ENCODE measurements at places on chromosomes 4 and X.
A peak's percentile ranks its signal among the peaks of the same experiment; 100 is the strongest.

GRCh38 chr4:19684084-19684483 is 567.6 kb upstream of the SLIT2 start:
- DNase-seq: no peak

DNA sequence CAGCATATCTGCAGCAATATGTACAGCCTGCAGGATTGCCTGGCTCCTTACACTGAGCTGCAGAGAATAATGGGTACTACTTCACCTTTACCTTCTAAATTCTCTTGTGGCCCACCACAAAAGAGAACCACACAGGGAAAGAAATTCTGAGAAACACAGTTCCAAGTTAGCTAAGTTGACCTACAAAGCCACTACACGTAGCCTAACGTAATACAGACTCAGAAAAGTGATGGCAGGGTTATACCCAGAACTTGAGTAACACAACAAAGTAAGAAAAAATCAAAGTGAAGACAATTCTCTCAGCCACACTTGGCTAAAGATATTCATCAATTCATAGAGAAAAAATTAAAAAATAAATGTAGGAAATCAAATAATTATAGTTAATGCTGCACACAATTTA is 26.4 kb upstream of the SRPX start:
- DNase-seq: no peak

DNA sequence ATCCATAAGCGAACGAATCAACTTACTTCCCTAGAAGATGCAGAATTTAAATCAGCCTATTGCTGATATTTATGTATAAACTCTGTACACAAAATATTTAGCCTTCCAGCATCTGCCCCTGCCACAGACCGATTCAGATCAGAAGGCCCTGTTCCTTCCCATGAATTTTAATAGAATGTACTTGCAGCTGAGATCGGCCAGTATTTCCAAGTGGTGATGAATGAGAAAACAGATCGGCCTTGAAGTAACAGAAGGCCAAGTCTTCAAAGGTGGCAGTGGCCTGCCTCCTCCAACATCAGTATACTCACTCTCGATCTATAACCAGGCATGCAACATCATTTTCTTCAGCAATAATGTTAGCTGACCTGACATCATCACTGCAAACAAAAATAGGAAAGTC is 66.4 kb downstream of the PRKG2 start:
- DNase-seq: no peak

DNA sequence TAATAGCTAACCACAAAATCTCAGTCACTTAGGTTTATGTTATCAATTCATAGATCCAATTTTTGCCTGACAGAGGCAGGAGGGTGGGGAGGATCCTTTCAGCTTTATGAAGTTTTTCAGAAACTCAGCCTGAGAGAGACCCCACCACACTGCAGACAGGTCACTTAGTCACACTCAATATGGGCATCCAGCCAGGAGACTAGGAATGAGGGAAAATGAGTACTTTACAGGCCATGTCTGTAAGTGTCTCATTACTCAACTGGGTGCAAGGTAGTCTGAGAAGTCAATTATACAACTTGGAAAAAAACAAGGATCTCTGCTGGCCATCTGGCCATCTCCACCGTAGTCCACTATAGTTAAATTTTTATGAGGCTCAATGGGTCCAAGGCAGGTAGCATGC is 365.9 kb downstream of the INPP4B start:
- DNase-seq: no peak

DNA sequence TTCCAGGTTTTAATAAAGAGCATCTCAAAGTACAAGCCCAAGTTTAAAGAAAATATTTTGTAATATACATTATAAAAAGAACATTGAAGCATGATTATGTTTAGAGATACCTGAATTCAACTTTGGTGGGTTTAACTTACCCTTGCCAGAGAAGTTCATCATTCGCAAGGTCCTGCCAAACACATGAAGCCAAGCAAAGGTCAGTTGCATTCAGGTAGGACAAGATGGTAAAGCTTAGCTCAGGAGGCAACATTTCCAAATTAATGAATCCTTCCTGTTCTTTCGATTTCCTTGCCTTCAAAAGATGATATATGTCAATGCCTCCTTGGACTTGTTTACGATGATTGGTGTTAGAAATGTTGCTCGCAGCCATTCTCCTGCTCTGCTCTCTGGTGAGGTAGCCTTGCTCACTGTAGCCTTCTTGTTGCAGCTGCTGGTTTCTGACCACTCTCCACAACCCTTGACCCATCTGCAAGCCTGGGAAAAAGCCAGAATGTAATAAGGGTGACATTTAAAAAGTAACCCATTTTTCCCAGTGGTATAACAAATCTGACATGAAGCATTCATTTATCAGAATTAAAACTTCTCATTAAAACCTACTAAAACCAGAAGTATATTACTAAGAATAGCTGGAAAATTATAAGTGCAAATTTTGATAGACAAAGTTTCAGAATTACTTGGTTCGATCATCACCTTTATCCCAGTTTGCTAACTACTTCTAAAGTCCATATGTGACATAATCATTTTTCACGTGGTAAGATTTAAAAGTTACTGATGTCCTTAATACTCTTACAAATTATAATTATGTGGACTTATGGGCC is 20.6 kb downstream of the FBXO8 start:
- DNase-seq: no peak

- no peak for DNase-seq
These were observed 25.1 kb upstream of the CLDN34 start for GRCh38 chrX:9942086-9942485.

GRCh38 chr4:6825403-6825802 is 42.9 kb downstream of the KIAA0232 start:
- no peak for DNase-seq

- DNase-seq: no peak
These were observed 225.8 kb upstream of the ETNPPL start for GRCh38 chr4:108988464-108989195.

- DNase-seq: peak; percentile 54
These were observed 161.2 kb upstream of the WDFY3 start for GRCh38 chr4:85127653-85128052.

DNA sequence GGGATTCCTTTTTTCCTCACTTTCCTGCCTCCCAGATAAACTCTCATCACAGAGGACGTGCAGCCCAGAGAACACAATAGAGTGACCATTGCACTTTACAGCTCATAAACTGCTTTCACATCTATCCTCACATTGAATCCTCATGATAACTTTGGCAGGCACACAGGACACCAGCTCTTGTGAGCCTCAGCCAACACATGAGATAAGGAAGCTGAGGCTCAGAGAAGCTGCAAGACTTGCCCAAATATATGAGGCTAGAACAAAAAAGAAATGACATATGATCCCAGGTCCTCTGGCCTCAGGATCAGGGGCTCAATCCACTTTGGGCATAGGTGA is 85.0 kb upstream of the CPEB2 start:
- no peak for DNase-seq

- DNase-seq: no peak
These were observed 215.8 kb downstream of the PACRGL start for GRCh38 chr4:20916106-20916505.

DNA sequence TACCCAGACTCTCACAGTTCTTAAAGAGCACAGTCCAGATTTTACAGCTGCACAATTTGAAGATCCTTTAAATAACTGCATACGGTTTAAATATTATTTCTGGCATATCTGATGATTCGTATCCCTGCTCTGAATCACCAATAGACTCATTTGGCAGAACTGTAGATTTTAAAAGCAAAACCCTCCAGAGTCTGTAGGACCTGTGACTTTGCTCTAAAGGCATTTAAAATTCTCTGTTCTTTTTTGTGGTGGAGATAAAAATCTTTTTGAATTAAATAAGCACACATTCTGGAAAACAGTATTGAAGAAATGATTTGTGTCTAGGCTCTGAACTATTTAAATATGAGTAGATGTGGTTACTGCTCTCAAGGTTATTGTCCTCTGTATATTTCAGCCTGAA is 246.2 kb upstream of the PITX2 start:
- no peak for DNase-seq

DNA sequence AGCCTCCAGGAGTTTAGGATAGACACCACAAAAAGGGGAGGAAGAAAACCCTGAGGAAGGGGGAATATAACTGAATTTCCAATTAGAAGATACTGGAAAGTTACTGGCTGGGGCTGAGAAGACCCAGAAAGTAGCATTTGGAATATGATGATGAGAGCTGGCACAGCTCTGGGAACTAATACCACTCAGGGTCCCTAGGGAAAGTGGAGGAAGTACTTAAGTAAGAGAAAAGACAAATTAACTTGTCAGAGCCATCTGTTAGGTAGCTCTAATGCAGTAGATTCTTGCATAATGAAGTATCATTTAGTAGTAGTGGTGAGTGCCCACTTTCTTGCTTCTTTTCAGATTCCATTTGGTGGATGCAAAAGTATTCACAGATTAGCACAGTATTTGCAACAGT is 90.8 kb upstream of the TSPAN5 start:
- DNase-seq: no peak

DNA sequence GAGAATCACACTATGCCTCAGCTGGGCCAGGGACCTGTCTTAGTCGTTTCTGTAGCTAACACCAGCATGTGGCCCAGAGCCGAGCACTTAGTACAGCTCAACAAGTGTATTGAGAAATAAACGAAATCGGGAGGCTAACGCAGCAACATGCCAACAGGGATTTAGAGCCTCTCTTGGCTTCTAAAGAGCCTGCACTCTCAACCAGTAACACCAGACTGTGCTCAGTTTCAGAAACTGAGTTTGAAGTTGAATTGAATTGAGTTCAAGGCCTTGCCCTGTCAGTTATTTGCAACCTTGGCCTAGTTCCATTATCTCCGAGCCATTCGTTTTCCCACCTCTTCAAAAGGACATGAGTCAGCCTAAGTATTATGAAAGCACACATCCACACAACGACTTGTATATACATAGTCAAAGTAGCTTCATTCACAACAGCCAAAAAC is 71.3 kb upstream of the LDB2 start:
- peak; percentile 46 for DNase-seq

DNA sequence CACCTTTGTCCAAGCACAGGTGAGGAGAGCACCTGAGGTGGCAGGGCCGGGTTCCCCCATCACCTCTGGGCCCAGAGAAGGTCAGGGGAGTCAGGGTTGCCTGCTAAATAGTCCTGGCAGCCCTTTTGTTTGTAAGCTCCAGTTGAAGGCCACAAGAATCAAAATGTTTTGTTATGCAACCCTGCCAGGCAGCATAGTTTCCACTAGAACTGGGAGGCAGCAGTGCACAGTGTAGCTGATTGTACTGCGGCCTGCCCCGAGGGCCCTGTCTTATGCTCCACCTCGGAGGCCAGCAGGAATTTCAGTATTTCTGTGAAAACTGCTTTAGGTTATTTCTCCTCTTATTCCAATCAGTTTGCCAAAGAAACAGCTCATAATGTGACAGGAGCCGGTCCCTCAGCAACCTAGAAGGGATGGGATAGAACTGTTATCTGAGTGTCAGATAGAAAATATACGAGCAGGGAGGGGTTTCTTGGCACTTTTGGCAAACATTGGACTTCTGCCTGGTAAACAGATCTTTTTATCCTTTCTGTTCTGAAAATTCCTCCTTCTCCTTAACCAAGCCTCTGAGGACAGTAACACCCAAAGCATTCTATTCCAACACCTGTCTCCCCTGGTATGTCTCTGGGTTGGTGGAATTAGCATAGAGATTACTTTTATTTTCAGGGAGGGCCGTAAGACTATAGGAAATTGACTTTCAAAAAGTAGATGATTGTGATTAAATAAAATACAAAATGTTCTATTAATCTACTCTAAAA is 93.6 kb downstream of the LNX1 start:
- DNase-seq: peak; percentile 86

DNA sequence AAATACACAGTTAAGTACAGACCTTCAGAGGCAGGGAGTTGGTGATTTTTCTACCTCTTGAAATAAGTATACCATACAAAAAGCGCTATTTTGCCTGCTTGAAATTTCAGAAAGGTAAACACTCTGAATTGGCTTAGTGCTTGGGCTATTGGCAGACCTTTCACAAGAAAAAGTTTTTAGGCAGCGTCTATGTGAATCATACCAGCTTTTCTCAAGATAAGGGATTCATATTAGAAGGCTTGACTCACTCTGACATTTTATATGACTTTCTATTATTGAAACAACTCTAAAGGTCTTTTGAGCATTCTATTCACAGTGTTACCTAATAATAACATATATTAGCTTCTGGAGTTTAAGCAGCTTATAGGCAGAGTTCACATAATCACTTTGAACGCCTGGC is 286.4 kb upstream of the FAT1 start:
- DNase-seq: no peak

GRCh38 chrX:31353095-31353494 is 281.3 kb upstream of the FTHL17 start:
- no peak for DNase-seq

DNA sequence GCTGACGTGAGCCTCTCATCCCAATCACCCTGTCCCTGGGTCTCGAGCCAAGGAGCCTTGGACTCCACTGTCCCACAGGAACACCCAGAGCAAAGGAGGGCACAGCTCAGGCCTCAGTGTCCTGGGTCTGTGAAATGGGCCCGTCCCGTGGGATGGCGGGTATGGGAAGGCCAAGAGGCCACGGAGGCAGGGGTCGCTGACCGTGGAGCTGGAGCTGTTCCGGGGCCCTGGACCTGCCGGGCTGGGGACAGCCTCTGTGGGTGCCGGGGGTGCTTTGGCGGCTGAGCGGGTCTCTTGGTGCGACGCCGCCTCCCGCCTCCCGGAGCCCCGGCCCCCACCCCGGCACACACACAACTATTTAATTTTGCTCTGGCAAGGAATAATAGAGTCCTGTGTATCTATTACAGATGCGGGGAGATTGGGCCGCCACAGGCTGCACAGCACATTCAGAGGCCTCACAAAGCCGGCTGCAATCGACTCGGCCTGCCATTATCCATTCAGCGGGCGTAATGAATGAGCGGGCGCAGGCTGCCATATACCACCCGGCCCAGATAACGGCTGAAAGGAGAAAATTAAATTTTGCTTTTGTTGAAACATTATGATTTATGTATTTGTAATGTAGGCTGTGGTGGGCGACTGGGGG is 83.9 kb upstream of the NKX1-1 start:
- no peak for DNase-seq

- DNase-seq: no peak
These were observed 283.9 kb downstream of the IDS start for GRCh38 chrX:149221230-149221629.

DNA sequence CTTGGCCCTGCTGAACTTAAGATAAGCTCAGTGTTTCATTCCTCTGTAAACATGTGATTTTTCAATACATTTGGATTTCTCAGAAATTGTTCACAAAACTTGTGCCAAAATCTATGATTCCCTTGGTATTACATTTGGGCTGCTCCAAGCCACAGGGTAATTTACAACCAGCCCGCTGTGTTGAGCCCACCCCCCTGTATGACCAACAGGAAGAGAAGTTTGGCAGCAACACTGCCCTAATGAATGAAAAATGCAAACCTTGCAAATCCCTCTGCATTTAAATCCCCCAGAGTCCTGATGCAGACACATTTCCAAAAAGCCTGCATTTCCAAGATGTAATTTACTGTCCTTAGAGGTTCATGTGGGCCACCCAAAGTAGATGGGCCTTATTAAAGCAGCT is 34.1 kb upstream of the GAB1 start:
- no peak for DNase-seq

DNA sequence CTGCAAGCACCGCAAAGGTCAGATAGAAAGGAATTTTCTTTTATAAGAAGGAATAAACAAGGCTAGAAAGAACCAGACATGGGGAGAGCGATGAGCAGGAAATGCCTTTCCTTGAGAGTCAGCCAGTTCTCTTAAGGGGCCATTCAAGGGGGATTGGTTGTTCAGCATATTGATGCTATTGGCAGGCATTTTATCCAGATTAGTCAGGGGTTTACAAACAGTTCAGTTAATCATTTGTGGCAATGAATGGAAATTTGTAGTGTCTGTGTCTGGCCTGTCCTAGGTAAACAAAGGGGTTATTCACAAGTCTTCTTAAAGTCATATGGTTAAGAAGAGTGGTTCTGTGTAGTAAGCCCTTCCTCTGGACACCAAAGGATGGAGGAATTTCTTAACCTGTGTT is 184.7 kb upstream of the FRMPD4 start:
- no peak for DNase-seq

GRCh38 chr4:181488926-181489325 is 754.3 kb upstream of the TENM3 start:
- no peak for DNase-seq
